ENCODE measurements at places on chromosomes 1 and 21.

GRCh38 chr1:178011465-178011828 is 41.6 kb upstream of the SEC16B start:
- DNase-seq, result no peak

DNA sequence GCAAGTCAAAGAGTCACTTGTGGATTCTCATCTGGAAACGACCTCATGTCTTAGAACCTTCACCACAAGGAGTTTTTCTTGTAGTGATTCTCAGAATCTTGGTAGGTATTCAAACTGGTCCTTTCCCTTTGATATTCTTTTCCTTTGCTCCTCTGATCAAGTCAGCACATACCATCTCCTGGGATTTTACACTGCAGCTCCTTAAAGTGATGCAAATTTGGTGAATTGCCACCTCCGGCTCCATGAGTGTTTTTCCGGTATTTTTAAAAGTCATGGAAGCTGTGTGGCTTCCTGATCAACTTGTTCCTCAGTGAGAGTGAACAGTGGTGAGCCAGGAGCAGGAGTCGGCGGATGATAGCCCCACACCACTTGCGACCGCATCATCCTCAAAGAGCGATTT is 182.1 kb upstream of the DAB1 start:
- DNase-seq, result peak; percentile 76

GRCh38 chr1:217443845-217444244 is 187.0 kb downstream of the GPATCH2 start:
- no peak for DNase-seq

DNA sequence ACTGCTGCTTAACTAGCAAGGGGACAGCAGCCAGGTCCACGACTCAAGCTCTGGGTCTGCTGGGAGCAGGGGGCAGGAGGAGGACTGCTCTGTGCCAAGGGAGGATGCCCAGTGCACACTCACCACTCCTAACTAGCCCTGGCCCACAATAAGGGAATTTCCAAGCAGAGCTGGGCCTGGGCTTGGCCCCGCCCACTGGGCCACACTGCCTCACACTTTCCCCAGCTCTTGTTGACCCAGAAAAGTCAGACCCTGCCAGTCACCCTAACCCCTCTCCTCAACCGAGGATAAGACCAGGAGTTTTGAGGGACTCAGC is 18.7 kb downstream of the SLC9A1 start:
- no peak for DNase-seq

DNA sequence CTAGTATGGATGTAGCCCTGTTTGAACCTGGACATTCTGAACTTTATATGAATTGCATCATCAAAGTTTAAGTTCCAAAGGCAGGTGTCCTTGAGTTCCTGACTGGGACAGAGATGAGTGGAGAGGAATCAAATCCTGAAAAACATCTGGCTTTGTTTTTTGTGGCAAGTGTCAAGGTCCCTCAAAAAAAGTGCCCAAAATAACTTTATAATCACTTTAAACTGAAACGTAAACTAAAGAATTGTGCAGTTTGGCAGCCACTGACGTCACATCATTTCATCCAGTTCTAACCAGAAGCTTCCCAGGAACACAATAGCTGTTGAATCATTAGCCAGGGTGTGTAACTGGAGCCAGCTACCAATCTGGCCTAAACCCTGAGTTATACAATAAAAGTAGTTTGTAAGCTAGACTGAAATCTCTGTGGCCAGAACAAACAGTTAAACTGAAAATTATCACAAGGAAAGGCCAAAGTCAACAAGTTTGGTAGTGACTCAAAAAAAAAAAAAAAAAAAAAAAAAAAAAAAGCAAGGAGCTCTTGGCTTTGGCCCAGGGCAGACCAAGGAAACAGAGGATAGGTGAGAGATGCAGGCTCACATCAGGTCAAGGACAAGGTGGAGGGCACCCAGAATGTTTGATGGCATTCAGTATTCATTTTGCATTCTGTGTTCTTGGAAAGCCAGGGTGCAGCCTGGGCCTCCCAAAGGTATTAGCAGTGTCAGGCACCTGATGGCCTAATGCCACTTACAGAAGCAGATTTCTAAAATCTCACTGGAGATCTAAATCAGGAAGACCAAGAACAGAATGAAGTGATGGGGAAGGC is 74.3 kb downstream of the TNFSF18 start:
- no peak for DNase-seq

DNA sequence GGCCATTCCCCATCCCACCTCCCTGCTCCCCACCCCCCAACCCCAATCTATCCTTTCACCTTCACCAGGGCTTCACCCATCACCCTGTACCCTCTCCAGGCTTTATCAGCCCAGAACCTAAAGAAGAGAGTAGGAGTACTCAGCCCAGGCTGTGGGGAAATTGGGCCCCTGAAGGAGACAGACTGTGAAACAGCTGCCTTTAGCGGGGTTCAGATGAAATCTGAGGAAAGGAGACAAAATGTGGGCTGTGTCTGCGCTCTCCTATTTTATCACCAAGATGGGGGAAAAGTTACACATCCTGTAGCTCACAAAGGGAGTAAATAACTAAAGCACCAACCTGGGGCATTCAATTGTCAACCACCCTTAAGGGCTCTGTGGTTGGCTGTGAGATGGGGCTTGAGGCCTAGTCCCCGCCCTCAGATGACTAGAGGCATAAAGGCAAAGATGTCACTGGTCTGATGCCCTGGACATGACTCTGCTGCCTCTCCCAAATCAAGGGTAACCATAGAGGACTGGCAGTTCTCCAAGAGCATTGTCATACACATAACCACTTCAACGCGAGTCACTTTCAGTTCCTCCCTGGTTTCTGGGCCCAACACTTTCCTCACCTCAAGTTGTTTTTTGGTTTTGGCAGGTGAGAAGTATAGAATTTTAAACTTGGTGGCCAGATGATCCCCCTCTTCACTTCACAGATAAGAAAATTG is 30.0 kb downstream of the SLC27A3 start:
- no peak for DNase-seq

GRCh38 chr21:45154511-45155508 is 80.4 kb downstream of the ADARB1 start:
- DNase-seq, result peak; percentile 57

- DNase-seq, result no peak
Measured at GRCh38 chr1:61208831-61209230, 126.5 kb downstream of the NFIA start.

- peak; percentile 57 for DNase-seq
Measured at GRCh38 chr1:40404670-40405462, 31.3 kb downstream of the SMAP2 start.

- DNase-seq, result no peak
Measured at GRCh38 chr1:156680056-156680455, 2.8 kb upstream of the NES start.

DNA sequence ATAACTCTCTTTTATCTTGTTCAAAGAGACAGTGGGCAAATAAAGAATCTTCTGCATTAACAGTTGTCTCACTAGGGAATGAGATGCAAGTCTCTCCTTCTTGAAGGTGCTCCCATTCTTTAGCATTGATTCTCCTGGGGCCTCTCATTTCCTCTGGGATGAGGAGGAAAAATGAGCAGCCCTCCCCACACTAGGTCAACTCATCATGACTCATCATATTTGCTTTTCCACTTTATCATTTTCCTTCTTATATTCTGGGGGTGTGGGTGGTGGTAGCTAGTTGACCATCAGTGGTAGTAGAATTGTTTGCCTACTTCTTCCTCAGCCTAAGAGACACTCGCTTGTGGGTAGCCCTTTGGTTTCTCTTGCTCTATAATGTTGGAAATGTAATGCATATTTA is 182.0 kb upstream of the C1orf87 start:
- DNase-seq, result no peak

DNA sequence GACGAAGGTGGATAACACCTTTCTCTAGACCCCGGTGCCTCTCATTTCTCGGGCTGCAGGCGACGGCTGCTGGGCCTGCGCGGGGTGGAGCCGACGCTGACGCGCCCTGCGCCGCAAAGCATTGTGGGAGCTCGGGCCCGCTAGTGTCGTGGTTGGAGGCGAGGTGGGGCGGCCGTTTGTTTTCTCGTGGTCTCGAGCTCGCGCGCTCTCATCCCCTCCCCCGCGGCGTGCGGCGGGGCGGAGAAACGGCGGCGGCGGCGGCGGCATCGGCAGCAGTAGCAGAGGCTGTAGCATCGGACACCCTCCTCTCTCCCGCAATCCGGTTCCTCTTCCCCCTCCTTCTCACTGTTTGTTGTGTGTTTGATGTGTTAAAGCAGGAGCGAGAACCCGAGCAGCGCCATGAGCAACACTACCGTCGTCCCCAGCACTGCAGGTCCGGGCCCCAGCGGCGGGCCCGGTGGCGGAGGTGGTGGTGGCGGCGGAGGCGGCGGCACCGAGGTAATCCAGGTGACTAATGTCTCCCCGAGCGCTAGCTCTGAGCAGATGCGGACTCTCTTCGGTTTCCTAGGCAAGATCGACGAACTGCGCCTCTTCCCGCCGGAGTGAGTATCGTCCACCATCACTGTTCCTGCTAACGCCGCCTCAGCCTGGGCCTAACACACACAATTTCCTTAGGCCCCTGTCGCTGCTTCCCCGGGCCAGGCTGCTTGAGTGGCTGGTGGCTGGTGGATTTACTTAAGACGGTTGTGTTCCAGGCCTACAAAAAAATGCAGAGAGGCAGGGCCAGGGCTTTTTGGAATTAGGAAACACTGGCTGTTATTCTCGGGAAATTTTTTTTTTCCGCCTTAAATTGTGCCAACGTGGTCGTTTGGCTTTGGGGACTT is at the start of gene SRSF11:
TSS of gene SRSF11 (plus strand) at position 143 of the 884 bp plus-strand sequence. CDS start at position 400, 257 bp downstream.
- DNase-seq, result peak; percentile 93

DNA sequence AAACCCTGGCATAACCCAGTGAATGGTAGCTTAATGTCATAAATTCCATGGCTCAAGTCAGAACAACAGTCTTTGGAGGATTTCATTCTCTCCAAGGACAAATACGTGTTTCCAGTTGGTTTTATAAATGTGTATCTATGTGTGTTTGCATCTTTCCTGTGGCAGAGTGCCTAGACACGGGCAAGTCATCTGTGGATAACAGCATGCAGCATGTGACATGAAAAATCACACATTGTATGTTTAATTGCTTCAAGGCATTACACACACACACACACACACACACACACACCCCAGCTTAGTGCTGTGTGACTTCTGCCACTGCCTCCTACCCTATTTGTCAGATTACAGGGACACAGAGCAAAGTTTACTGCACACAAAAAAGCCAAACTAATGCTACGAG is 68.2 kb upstream of the SSX2IP start:
- no peak for DNase-seq

- no peak for DNase-seq
Measured at GRCh38 chr1:174469687-174470086, 21.9 kb downstream of the GPR52 start.

DNA sequence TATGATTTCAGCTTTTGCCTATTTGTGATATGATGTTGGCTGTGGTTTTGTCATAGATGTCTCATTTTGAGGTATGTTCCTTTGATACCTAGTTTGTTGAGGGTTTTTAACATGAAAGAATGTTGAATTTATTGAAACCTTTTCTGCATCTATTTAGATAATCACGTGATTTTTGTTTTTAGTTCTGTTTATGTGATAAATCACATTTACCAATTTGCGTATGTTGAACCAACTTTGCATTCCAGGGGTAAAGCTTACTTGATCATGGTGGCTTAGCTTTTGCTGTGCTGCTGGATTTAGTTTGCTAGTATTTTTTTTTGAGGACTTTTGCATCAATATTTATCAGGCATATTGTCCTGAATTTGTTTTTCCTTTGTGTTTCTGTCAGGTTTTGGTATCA is 26.5 kb upstream of the IFI16 start:
- DNase-seq, result no peak

DNA sequence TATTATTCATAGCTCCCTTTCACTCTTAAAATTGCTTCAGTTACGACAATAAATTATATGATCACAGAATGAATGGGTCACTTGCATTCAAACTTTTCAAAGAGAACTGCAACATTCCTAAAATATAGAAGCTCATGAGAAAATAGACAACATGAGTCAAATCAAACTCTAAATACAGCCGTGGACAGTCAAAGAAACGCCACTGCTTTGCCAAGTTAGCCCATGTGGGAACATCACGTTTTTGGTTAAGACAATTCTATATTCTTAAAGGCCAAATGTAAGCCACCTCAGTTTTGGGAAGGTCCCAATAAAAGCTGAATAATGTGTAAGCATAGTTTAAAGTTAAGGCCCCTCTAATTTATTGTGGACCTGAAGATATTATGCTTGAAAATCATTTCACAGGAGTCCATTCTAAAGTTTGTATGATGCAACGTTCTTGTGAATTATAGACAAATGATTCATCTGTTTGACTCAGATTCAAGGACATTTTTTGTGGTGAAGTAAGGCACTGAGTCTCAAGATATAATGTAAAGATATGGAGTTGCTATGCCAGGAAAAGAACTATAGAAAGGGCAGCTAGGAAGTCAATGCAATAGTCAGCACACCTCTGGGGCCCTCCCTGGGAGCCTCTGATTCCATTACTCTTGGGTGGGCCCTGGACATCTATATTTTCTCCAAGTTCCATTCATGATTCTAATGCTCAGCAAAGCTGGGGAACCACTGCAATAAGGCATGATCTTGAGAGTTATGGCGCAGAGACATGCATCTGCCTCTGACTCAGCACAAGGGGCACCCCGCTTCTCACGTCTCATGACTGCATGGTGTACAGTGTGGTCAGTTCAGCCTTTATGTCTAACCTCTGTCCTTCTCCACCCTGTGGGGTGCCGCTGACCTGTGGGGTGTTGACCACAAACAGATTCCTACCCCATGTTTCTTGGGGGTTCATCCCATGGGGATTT is 33.9 kb downstream of the ETS2 start:
- no peak for DNase-seq

DNA sequence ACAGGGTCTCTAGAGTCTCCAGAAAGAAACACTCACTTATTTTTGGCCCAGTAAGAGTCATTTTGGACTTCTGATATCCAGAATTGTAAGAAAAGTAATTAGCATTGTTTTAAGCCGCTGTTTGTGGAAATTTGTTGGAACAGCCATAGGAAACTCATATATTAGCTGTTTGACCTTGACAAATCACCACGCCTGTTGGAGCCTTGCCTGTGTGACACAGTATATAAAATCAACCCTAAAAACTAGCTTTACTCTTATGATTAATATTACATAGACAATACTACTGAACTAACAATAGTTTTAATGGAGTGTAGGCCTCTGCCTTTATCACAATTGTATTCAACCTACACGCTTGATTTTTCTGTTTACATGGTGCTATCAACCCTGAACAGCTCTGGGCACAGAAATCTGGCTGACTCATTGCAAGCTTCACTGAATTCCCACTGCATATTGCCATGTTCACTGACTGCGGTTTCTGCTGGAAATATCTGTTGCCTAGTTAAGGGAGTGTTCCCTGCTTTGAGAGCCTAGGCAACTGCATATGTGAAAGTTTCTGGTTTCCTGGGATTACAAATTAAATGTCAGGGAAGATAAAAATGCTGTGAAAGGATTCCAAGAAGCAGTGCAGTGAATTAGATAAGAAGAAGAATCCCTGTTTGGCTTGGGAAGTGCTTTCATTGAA is 419.5 kb upstream of the DEPDC1 start:
- no peak for DNase-seq

GRCh38 chr1:165600793-165601192 is 30.2 kb upstream of the MGST3 start:
- DNase-seq, result no peak

GRCh38 chr1:6414443-6414844 is 5.3 kb downstream of the HES2 start:
- no peak for DNase-seq

GRCh38 chr1:169368406-169368769 is 393 bp downstream of the BLZF1 start:
- no peak for DNase-seq

- DNase-seq, result no peak
Measured at GRCh38 chr1:9128166-9128519, 759 bp downstream of the GPR157 start.

GRCh38 chr1:154502744-154503115 is 518 bp upstream of the SHE start:
- no peak for DNase-seq

Data from NT2/D1 (cell line).